ENCODE measurements at places on chromosomes 16 and 17.

DNA sequence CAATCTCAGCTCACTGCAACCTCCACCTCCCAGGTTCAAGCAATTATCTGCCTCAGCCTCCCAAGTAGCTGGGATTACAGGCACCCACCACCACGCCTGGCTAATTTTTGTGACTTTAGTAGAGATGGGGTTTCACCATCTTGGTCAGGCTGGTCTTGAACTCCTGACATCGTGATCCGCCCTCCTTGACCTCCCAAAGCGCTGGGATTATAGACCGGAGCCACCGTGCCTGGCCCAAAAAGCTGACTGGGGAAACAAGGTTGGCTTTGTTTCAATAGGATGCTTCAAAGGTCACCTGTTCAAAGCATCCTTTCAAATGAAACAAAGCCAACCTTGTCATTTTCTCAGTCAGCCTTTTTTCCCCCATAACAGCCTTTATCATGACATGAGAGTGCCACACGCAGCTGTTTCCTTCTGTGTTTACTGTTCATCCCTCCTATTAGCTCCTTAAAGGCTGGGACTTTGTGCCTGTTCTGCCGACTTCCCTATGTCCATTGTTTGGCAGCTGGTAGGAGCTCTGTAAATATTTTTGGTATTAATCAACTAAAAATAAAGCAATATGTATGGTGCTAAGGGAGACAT is 51.1 kb downstream of the ADAMTS18 start:
- DNase-seq = no peak

DNA sequence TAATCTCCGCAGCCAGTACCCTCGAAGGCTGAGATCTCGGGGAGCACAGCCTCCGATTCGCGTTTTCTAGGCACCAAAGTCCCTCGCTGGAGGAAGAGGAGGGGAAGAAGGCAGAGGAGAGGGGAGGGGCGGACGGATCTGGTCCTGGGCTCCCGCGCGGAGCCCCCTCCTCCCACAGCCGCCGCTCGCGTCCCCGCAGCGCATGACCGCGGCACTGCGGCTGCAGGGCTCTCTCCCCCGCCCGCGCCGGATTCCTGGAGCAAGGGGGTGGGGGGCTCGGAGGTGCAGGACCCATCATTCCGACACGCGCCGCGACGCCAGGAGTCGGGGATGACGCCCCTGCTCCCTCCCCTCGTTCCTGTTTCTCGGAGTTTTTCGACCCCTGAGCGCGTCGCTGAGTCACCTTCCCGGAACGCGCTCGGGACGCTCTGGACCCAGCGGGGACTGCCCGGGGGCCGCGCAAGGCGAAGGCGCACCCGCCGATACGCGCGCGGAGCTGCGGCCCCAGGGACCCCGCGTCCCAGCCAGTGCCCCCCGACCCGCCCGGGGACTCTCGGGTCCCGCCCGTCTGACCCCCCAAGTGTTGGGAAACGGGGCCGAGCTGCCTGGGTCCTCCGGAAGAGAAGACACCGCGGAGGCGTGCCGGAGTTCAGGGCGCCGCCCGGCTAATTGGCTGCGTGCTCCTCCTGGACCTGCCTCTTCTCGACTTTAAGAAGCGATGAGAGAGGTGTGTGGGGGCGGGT is 1.4 kb upstream of the SPHK1 start:
- DNase-seq = no peak

DNA sequence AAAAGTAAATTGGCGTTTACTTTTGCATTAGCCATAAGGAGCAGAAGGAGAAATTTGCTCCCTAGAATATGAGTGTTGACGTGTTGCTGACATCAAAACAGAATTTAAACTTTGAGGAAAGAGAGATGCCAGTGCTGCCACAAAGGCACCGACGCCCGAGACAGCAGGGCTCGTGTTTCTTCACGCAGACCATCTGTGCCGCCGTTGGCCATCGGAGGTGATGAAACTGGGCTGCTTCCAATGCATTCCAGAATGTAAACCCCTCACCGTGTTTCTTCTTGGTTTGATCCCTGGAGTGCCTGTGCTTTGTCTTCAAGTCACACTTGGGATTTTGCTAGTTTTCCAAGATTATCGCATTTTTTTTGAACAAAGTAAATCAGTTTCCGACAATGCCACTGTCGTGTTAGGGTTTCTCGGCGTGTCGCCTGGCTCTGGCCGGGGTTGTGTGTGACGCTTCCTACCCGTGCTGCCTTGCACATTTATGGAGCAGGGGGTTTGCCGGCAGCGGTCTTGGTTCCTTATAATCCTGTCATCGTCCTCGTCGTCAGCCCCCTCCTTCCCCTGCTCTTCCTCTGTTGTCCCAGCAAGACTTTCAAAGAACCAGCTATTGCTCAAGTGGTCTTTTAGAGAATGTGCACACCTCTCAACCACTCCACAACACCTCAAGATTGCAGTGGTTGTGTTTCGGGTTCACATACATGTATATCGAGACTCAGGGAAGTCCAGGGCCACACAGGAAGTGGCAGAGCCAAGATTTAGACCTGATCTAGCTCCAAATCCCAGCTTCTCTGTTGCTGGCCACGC is 103.9 kb downstream of the METRNL start:
- no peak for DNase-seq

- DNase-seq = no peak
Observed at GRCh38 chr17:80477647-80478478, 1.5 kb upstream of the NPTX1 start.

DNA sequence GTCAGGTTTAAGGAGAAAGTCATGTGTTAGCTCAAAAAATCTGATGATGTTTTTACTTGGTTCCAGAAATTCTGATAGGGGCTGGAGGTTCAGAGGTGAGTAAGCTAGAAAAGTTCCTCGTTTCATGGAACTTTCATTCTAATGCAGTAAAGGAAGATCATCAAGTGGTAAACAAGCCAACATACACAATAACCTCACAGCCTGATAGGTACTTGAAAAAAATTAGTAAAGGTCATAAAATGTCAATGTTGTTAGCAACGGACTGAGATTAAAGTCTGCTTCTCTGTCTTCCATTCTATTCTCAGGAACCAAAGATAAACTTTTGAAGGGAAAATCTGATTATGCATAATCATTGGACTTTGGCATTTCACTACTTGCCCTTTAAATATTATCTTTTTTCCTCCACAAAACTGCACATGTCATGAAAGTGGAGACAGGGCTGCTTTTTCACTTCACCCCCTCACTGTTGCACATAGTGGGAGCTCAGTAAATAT is 165.4 kb upstream of the MAF start:
- no peak for DNase-seq

DNA sequence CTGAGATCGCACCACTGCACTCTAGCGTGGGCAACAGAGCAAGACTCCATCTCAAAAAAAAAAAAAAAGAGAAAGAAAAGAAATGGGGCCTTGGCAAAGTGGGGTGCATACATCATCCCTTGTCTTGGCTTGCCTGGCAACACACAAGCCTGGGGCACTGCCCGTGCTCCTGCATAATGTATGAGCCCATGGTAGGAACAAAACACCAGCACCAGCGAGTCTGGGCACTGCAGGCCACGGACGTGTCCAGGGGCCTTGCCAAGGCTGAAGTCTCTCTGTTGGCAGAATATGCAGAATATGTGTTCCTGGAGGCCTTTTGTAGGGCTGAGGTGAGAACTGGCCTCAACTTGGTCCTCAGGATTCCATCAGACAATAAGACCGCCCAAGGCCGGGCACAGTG is 15.7 kb upstream of the ALDOA start:
- no peak for DNase-seq

DNA sequence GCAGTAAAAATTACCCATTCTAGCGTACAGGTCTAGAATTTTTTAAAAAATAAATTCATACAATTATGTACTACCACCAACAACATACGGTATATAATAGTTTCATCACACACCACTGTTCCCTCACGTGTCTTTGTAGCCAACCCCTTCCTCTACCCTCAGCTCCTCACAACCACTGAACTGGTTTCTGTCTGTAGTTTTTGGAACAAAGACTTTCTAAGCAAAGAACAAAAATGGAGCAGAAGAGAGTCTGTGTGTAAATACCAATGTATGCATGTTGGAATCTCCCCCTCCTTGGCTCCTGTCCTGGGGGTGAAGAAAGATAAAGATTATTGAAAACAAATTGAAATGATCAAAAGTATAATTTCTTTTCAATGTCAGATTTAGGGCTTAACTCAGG is 31.9 kb upstream of the CCR7 start:
- no peak for DNase-seq

GRCh38 chr16:2447920-2448583 is 11.9 kb upstream of the TEDC2 start:
- DNase-seq = no peak

- no peak for DNase-seq
Observed at GRCh38 chr16:56852968-56853367, 12.0 kb upstream of the SLC12A3 start.

DNA sequence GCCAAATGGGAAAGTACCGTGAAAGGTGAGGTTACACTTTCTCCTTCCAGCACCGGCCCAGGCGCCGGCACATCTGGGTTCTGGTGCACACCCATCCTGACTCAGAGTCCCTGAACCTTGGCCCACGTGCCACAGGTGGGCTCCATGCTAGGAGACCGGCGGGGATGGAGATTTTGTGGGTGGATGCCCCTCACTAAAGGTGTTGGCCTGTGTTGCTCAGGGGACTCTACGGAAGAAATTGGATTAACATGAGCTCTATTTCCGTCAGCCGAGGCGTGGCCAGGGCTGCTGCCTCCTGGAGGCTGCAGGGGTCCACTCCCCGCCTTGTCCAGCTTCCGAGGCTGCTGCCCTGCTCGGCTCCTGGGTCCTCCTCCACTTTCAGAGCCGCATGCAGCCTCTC is 30.8 kb downstream of the FBXO31 start:
- DNase-seq = no peak

GRCh38 chr16:4306470-4307214 is 9.2 kb upstream of the GLIS2 start:
- DNase-seq = peak; percentile 92

DNA sequence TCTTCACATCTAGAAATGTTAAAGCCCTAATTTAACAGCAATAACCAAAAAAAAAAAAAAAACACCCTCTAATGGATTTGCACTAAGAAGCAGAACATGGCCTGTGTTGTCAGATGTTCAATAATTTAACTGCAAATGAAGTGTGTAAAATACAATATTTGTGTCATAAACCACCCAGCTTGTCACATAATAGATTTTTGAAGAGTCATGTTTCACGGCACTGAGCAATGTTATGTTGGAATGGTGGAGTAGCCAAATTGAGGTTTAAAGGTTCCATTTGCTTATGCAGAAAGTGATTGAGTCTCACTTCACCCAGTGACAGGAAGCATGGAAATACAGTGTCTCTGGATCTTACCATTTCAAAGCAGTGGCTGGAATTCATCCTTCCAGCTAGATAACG is 173.2 kb upstream of the XYLT1 start:
- DNase-seq = no peak

GRCh38 chr17:59671386-59671785 is 35.8 kb downstream of the PTRH2 start:
- DNase-seq = no peak

- DNase-seq = no peak
Observed at GRCh38 chr17:63820963-63821561, 6.2 kb upstream of the PSMC5 start.

DNA sequence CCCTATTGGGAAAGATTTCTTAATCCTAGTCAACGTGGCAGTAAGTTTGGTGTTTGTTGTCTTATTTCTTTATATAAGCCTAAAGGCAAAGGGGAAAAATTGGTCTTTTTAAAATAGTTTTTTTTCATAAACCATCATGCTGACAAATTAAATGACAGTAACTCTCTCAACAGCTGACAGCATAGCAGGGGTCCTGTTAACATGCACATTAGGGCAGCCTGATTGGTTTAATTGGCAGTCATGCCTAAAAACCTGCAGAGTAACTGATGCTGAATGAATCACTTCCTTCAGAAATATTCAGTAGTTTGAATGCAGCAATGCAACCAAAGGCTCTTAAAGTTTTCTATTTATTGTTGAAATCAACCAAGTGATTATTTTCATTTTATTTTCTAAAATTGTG is 85.4 kb downstream of the ITFG1 start:
- no peak for DNase-seq

DNA sequence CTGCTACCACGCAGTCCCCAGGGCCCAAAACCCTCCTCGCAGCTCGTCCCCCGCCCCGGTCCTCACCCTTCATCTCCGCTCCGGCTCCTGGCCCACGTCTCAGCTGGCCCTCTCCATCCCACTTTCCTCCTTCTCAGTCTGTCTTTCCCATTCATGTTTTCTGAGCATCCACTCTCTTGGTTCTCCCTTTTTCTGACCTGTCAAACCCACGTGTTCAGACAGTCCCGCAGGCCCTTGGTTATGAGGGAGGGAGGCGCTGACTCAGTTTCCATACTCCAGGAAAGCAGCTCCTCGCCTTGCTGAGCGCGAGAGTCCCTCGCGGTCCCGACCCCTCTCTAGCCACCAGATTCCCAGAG is 392 bp upstream of the HID1 start:
- DNase-seq = no peak

- no peak for DNase-seq
Observed at GRCh38 chr17:74455821-74456220, 10.6 kb upstream of the CD300A start.

GRCh38 chr16:11629071-11630030 is 38.9 kb upstream of the SNN start:
- DNase-seq = no peak

GRCh38 chr17:36627101-36627500 is 25.7 kb downstream of the MRM1 start:
- no peak for DNase-seq

- no peak for DNase-seq
Observed at GRCh38 chr16:88350922-88351321, 31.8 kb upstream of the ZNF469 start.

- no peak for DNase-seq
Observed at GRCh38 chr16:88655053-88655732, 4.3 kb upstream of the CYBA start.

DNA sequence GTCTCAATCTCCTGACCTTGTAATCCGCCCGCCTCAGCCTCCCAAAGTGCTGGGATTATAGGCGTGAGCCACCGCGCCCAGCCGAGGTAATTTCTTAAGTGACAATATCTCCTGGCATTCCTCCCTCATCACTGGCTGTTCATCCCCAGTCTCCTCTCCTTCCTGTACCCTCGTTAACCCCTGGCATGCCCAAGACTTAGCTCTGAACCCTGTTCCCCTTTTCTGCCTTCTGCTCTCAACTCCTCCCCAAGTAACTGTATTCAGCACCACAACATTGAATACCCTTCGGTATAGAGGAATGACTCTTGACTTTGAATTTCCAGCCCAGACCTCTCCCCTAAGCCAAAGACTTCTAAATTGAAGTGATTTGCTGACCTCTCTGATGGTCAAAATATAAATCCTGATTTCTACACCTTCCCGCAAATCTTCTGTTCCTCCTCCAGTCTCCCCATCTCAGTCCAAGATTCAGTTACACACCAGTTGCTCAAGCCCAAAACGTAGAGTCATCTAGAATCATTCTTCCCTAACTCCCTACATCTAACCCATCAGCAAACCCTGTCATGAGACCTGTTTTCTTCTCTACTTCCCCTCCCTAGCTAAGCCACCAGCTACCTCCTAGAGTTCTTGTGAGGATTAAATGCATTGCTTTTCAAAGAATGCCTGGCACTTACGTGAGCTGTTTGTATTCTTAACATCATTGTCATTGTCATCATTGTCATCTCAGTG is 14.8 kb downstream of the PMP22 start:
- no peak for DNase-seq

- no peak for DNase-seq
Observed at GRCh38 chr17:37743612-37743874, 1.3 kb downstream of the HNF1B start.
